ENCODE measurements at places on chromosomes 7 and 10.

DNA sequence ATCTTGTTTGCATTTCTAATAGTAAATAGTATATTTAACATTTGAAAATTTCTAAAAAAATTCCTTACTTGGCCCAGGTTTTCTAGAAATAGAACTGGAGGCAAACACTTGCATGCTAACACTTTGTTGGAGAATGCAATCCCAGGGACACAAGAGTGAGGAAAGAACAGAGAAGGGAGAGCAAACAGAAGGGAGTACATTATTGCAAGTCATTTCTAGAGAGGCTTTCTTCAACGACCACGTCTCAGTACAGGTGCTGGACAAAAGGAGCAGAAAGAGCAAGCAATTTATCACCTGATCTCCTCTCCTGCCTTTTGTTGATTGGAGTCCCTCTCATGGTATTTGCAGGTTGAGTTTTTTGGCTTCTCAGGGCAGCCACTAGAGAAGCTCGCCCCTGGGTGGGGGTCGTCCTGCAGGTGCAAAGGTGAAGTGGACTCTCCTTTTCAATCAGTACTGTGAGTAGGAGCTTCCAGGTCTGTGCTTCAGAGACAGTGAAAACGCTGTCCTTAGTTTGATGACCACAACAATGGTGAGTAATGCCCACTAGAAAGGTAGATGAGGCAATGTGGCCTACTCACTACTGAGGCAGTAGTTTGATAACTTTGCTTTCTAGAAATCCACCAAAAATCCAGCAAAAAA is 5.2 kb downstream of the CPED1 start:
- no peak for DNase-seq

- DNase-seq, result peak; percentile 76
Observed at GRCh38 chr7:45026984-45027773, 27.2 kb downstream of the CCM2 start.

GRCh38 chr10:71044720-71045119 is 156.4 kb upstream of the PCBD1 start:
- DNase-seq, result no peak

DNA sequence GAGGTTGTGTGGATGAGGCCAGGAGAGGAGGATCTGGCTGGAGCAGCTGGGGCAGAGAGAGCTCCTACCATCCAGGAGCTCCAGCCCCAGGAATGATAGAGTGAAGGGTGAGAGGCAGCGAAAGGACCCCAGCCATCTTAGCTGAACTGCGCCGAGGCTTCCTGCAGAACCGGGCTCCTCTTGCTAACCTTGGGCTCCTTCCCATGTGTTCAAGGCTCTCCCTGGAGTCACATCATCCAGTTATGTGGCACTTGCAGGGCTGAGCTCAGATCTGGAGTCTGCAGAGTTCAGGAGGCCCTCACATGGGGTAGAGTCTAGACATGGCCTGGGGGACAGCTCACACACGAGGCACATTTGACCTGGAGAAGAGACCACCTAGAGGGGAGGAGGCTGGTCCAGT is 225.0 kb upstream of the ZNF32 start:
- no peak for DNase-seq

DNA sequence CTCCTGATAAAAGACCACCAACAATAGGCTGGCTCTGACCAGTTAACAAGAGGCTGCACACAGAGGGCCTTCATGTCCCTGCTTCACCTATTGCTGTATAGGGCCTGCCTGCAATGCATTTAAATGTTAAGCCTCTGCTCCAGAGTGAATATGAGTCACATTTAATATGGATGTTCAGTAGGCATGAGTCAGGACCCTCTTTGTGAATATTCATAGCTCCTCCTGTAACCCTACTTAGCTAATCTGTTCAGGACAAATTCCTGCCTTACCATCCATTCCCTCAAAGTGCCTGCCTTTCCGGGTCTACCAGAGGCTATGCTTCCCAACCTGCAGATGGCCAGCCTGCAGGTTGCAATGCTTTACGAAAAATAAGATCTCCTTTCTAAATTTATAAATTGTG is 32.5 kb downstream of the ARHGAP22 start:
- no peak for DNase-seq

DNA sequence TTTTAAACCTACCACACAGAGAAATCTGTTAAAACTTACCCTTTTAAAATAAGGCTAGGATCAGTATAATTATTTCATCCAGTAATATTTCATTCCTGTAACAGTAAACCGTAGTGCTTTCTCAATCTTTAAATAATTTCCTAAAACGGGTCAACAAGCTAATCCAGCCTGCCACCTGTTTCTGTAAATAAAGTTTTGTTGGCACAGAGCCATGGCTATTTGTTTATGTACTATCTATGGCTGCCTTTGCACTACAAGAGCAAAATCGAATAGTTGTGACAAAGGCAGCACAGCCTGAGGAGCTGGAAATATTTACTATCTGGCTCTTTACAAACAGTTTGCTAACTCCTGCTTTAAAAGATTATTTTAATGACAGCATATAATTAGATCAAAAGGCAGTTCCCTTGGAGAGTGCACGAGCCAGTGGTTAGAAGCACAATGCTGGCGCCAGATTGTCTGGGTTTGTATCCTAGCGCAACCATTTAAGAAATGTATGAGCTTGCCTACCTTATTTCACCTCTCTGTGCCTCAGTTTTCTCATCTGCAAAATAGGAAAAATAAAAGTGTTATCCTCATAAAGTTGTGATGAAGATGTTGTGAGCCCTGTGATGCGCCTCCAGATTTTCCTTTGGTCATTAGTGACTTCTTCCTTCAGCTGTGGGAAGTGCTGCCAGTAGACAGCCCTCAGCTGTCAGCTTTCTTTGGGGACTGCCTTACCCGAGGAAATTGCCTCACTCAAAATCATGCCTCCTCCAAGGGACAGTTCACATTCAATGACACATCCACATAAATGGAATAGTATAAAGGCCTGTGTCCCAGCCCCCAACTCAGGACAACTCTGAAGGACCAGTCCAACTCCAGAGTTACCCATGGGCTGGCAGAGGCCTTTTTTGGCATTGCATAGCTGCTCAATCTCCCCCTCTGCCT is 11.8 kb upstream of the MIOS start:
- DNase-seq, result no peak

Data from KG1 (cell line).